ENCODE measurements at places on chromosomes 12 and 14.

DNA sequence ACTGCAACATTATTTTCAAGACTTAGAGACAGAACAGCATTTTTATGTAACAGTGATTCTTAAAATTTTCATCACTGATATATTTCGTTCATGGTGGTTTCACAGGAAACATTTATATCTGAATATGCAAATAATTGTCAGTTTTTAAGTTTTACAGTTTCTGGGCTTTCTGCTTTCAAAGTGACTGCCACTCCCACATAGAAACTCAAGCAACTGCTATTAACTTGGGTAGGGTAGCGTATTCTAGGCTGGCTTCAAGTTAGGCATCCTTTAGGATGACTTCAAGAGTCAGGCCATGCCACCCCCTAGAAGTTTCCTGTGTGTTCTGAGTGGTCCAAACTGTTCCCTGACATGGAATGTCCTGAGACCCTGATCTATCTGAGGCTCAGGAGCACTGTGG, 123.6 kb upstream of the TSPAN8 start:
- DNase-seq: no peak

DNA sequence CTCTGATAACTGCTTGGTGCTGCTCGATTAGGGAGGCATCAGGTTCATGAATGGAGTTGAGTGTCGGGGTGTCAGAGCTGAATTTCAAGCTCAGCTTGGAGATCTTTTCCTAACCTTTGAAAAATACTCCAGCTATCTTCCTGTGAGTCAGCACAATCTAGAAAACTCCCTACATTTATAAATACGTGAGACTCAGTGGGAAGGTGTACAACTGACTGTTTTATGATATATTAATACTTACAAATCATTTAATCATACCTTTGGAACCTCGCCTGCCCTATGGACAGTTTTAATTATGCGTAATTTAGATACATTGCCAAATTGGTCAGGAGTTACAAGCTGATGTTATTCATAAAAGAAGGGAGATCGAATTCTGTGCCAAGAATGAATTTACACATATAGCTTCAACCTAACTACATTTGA, 961 bp downstream of the CMAS start:
- DNase-seq: no peak

DNA sequence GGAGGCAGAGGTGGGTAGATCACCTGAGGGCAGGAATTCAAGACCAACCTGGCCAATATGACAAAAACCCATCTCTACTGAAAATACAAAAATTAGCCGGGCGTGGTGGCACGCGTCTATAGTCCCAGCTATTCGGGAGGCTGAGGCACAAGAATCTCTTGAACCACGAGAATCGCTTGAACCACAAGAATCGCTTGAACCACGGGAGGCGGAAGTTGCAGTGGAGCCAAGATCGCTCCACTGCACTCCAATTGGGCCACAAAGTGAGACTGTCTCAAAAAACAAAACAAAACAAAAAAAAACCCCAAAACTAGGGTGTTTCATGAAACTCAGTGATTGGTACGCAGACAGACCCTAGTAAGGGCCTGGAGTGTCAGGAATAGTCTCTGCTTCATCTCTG, 6.4 kb upstream of the ARF6 start:
- no peak for DNase-seq

GRCh38 chr12:55978393-55978792, 4.5 kb downstream of the RAB5B start:
- DNase-seq: no peak

DNA sequence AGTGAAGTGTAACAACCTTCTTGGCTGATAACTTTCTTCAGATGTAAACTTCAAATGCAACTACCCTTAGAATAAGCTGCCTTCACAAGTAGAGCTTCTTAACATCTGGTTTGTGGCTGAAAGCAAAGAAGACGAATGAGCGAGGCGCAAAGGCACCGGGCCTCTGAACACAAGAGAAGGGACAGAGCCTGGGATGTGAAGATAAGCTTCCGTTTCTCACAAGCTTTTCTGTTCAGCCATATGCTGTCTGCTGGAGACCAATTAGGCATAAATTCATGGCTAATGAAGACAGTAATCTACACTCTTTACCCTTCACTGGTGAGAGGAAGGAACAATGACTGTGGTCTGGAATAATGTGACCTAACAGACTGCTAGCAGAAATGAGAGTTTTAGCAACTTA, 195.2 kb downstream of the ATXN7L3B start:
- no peak for DNase-seq

DNA sequence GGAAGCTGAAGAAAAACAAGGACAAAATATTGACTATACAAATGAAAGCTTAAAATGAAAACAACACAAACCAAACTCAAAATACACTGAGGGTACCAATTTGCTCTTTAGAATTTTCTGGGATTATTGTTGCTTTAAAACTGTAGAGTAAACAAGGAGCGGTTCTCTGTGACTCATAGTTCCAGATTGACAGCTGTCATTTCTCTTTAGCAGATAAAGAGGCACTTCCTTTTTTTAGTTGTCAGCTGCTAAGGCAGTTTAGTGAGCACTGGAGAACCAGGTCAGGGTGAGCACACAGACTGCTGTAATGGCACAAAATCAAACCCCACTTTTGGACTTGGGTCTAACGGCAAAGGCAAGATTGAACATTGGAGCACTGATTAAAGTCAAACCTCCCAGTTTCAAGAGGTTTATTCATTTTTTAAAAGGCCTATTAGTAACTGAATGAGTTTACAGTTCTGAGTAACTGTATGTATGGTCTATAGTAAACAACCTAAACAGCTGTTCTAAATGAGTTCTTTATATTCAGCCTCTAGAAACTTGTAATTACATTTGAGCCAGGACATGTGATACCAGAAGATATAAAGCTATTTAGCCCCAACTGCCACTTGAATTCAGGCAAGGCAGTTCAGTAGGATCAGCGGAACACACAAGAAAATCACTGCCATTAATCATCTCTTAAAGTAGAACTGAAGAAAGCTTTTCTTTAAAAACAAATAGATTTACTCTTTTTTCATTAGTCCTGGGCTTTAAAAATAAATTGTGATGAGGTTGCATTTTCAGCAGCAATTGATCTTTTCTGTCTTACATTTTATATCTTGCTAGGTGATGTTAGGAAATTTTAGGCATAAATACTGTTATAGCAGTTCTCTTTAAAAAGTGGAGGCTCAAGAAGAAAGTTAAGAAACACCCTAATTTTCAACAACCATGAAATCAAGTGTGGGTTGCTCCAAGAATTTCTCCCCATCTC, 71.7 kb upstream of the PRICKLE1 start:
- DNase-seq: no peak

DNA sequence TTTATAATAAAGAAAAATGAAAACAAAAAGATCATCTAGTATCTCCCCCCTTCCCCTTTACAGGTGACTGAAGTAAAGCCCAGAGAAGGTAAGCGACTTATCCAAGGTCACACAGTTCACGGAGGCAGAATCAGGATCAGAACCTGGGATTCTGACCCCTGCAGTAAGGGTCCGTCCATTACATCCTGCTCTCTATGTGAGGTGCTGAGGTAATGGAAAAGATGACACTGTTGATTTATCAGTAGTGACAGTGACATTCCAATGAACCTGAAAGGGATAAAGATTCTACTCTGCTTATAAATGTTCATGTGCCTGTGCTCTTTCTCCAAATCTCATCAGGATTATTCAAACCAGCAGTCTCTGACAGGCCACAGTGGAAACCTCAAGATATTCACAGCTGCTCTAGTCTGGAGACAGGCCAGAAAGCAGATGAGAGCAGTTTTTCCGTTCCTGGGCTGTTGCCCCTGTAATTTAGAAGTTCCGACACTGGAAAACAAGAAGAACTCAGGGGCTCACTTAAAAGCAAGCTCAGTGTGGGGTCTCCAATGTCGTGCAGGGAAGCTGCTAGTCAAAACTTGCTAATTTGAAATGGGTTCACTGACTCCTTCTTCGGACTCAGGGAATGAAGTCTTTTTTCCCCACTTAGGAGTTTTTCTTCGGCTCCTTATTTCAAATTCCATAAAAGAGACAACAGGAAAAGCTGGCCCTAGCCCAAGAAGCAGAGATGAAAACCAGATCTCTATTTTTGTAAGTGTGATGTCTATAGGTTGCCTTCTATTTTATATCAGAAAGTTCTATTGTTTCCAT, 131.8 kb upstream of the EEA1 start:
- no peak for DNase-seq

- DNase-seq: no peak
These were observed 1037.8 kb downstream of the TMEM121 start for GRCh38 chr14:106564058-106564643.

DNA sequence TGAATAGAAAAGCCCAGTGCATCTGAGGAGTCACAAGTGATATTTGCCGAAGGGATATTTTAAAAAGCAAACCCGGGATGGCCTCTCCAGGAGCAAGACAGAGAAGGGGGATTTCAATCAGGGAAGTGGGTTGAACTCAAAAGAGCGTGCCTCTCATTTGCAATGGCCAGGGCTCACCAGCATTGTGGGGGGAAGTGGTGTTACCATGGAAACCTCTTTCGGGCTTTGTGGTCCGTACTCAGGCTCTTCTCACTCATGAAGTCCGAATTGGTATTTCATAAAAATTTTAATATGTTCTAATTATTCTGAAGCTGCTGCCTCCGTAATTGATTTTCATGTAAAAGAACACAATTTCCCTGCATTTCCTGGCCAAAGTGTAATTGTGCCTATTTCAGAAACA, 79.8 kb downstream of the SLC15A4 start:
- no peak for DNase-seq

DNA sequence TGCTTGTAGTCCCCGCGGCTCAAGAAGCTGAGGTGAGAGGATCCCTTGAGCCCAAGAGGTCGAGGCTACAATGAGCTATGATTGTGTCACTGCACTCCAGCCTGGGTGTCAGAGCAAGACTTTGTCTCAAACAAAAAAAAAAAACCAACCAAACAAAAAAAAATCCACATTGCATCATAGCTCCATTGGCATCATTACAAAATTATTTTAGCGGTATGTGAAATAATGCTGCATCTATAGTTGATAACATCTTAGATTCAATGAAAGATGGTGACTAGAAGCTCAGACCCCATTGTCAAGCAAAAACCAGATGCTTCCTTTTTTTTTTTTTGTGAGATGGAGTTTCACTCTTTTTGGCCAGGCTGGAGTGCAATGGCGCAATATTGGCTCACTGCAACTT, 14.8 kb upstream of the PTHLH start:
- no peak for DNase-seq

DNA sequence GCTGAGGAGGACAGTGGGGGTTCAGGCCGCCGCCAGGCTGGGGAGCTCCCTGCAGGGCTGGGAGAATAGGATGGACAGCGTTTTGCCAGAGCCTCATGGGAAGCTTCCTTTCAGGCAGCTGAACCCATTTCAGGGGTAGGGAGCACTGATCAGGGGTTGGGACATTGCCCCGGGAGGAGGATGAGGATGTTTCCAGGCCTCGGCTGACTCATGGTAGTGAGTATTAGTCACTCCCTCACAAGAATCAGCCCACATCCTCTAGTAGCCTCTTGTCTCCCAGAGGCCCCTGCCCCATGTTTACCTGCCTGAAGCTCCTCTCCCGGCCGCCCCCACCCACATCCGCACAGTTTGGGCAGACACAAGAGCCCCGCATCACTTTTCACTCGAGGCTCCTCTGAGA, 89.8 kb downstream of the ZFP36L1 start:
- no peak for DNase-seq

GRCh38 chr14:90511795-90512328, 115.0 kb downstream of the CALM1 start:
- DNase-seq: no peak

GRCh38 chr14:103444837-103445524, 59.8 kb downstream of the MARK3 start:
- no peak for DNase-seq

DNA sequence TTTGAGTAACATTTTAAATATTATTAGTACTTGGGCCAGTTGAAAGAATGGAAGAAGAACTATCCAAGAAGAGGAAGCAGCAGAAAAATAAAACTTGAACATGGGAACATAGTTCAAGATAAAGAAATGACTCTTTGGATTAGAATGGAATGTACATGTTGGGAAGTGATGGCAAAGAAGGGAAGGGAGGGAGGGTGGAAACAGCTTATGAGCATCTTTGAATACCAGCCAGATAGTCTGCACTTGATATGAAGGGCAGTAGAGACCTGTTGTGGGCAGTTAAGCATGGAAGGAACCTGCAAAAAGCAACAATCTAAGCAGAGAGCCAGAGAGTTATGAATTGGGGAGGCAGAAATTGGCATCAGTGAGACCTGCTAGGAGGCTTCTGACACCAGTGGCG, 10.0 kb upstream of the IL22 start:
- no peak for DNase-seq

DNA sequence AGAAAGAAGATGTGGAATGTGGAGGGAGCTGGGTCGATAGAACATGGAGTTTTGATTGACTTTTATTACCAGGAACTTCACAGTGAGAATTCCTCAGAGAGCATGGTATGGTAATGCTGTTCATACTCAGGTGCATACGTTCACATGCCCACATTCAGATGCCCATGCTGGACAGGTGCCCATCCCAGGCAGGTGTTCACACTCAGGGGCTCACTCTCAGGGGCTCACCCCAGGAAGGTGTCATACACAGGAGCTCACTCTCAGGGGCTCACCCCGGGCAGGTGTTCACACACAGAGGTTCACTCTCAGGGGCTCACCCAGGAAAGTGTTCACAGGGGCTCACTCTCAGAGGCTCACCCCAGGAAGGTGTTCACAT, 360.0 kb upstream of the SFSWAP start:
- no peak for DNase-seq

GRCh38 chr14:52852810-52853521, 61.6 kb upstream of the GNPNAT1 start:
- no peak for DNase-seq

DNA sequence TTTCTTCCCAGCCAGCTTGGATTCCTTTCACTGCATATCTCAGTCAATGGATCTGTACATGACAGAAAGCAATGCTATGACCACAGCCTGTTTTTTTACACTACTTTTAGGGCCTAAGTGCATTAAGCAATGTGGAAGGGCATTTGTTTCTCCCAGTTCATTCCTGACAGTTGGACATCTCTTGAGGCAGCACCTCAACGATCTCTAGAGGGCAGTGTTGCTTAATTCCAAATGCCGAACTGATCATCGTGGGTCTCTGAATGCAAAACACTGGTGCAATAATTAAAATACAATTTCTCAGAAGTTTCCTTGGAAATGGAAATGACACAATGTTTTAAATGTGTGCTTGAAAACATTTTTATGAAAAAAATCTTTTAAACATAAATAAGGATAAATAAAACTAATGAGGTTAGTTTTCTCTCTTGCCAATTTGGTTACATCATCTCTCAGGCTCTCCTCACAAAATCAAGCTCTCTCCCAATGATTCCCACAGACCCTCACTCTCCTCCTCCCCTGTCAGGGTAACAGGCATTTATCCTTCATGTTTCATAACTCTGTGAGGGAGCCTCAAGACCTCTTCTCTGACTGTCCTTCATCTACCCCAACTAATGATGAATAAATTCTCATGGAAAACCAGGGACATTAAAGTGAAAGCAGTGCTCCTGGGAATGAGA, 192.4 kb upstream of the SLC16A7 start:
- peak; percentile 63 for DNase-seq

- peak; percentile 11 for DNase-seq
These were observed 13.3 kb upstream of the EIF4B start for GRCh38 chr12:52992699-52993557.

- DNase-seq: no peak
These were observed 24.8 kb downstream of the GOLGA3 start for GRCh38 chr12:132803888-132804287.

- DNase-seq: no peak
These were observed 519 bp upstream of the AP1G2 start for GRCh38 chr14:23568021-23568599.
